ENCODE measurements at places on chromosomes 11 and 22.

GRCh38 chr11:18000760-18001159 lies 12.1 kb downstream of the SERGEF start:
- DNase-seq: no peak

DNA sequence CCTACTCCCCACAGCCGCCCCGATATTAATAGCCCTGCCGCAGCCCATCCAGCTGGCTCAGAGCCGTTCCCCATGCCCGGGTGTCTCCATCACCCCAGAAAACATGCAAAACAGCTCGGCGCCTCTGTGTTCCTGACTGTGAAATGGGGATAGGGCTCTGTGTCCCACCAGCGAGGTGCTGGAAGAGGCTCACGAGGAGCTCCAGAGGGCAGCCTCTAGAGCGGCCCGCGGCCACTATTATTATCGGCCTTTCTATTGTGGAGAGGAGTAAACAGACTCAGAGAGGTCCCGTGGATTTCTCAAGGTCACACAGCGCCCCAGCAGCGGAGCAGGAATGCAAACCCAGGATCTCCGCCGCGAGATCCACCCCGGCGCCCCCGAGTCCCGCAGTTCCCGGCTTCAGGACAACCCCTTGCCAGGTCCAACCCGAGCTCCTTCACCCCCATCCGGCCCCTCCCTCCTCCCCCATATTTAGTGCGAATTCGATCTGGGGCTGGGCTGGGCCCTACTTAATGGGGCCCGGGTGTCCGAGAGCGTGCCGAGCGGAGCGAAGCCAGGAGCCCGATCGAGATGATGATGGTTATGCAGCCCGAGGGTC lies at the start of gene ACTN3:
Gene ACTN3 (plus strand): TSS at position 536 of the 598 bp plus-strand sequence. CDS start 35 bp downstream, at position 571.
- no peak for DNase-seq

DNA sequence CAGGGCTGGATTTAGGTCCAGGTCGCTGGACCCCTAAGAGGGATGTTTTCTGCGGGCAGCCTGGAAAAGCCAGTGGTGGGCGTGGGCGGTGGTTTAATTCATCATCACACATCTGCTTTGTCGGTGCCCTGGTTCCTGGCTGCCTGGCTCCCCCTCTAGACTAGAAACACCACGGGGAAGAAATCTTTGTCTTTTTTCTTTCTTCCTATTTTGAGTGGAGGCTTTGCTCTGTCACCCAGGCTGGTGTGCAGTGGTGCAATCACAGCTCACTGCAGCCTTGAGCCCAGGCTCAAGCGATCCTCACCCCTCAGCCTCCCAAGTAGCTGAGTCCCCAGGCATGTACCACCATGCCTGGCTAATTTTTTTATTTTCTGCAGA lies 86.6 kb upstream of the LINC01488 start:
- DNase-seq: no peak

DNA sequence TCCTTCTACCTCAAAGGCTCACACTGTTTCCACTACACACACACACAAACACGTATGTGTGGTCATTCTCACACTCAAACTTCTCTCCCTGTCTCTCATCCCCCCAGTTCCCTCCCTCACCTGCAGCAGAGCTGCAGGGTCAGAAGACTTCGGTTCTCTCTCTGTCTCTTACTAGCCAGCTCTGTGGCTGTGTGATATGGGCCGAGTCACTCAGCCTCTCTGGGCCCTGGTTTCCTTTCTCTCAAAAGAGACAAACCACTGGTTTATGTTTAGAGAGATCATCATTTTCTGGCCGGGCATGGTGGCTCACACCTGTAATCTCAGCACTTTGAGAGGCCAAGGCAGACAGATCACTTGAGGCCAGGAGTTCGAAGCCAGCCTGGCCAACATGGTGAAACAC lies 21.1 kb downstream of the TSPAN18 start:
- peak; percentile 20 for DNase-seq

- peak; percentile 88 for DNase-seq
Measured at GRCh38 chr11:46710821-46711269, 8.2 kb upstream of the F2 start.

GRCh38 chr22:46433318-46433717 lies 97.8 kb downstream of the TRMU start:
- DNase-seq: no peak

DNA sequence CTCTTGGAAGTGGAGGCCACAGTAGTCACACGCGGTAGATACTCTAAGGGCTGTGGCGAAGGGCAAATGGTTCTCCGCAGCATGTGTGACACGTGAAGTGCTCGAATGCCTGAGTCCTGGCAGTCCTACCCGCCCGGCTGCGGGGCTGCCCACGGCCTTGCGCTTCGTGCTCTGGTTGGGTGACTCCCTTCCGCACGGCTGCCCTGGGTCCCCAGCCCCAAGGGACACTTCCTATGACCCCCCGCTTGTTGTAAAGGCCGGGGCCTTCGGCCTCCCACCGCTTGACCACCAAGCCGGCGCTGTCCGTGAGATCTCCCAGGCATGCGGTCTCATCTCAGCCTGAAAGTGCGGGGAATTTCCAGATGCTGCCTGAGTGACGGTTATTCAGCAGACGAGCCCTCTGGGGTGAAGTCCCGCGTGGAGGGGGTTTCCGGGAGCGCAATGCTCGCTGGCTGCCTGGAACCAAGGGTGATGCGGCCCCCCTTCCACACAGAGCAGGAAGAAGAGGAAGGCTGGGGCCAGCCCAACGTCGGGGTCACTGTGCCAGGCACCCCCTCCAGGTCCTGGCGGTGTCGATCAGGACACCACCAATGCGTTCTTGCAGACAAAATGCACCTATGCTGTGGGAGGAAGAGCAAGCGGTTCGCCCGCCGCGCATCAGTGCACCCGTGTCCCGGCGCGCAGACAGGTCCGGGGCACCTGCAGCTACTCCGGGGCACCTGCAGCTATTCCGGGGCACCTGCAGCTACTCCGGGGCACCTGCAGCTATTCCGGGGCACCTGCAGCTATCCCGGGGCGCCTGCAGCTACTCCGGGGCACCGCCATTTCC lies 171.2 kb downstream of the OPCML start:
- DNase-seq: no peak

DNA sequence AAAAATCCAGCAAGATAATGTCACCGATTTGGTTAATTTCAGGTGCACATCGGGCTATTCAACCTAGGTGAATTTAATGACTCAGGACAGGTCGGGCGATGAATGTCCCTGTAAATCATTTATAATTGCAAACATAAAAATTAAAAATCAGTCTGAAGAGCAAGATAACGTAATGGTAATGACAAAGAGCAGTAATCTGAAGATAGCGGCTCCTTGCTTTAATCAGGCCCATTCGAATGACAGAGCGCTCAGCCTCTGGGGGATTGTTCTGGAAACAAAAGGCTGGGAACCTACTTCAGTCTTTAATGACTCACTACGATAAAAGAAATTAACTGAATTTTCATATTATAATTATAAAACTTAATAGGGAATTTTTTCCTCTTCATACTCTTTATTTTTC lies 61.3 kb downstream of the RCN1 start:
- DNase-seq: no peak

DNA sequence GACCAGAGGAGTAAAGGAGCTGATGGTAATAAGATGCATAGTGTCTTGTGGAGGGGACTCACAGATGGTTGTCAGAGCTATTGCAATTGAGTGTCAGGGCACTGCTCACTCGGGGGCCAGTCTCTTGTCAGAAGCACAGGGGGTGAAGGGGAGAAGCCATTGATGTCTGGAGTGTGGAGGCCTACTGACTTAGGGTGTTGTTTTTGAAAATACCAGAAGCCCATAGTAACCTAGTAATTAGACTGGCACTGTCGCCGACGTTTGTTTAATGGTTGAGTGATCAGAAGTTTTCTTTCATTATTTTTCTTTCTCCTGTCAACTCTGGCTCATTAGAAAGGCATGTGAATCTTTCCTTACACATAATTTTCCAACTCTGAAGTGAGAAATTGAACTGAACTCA lies 151.6 kb upstream of the TENM4 start:
- DNase-seq: no peak

GRCh38 chr11:8325591-8326304 lies 62.1 kb upstream of the LMO1 start:
- peak; percentile 54 for DNase-seq

- no peak for DNase-seq
Measured at GRCh38 chr11:37689951-37690350, 1091.9 kb upstream of the RAG2 start.

GRCh38 chr22:50622723-50623327 lies 5.1 kb downstream of the ARSA start:
- DNase-seq: peak; percentile 63

GRCh38 chr11:65090628-65091027 lies 5.4 kb upstream of the VPS51 start:
- DNase-seq: no peak

GRCh38 chr11:128487978-128488377 lies 99.4 kb downstream of the ETS1 start:
- DNase-seq: no peak

DNA sequence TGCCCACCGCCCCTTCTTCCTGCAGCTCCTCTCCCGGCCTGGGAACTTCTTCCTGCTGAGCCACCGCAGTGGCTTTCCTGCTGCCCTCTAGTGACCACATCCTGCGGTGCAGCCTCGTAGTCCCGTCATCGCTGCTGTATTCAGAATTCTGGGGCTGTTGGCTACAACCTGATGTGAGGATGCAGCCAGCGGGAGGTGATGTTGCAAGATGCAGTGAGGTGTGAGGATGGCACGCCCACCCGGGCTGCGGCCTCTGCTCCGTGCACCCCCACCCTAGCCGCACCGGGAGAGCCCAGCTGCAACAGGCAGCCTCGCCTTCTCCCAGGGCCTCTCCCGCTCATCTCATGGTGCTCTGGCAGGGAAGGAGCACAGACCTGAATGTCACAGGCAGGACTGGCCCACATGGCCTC lies 10.1 kb downstream of the CHST1 start:
- DNase-seq: peak; percentile 92

DNA sequence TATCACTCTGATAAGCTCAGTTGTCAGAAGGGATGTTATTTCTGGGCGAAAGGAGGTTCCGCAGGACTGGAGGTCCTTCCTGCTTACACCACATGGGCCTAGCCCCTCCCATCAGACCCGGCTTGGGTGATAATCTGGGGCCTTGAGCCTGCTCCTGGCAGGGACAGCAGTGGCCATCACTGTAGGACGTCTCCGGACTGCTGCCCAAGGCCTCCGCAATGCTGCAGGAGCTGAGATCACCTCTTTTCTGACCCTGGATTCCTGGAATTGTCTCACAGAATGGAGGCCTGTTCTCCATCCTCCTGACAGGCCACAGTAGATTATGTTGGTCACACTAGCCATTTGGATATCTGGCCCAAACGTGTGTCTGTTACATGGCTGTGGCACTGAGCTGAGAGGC lies 9.2 kb upstream of the BIK start:
- no peak for DNase-seq

DNA sequence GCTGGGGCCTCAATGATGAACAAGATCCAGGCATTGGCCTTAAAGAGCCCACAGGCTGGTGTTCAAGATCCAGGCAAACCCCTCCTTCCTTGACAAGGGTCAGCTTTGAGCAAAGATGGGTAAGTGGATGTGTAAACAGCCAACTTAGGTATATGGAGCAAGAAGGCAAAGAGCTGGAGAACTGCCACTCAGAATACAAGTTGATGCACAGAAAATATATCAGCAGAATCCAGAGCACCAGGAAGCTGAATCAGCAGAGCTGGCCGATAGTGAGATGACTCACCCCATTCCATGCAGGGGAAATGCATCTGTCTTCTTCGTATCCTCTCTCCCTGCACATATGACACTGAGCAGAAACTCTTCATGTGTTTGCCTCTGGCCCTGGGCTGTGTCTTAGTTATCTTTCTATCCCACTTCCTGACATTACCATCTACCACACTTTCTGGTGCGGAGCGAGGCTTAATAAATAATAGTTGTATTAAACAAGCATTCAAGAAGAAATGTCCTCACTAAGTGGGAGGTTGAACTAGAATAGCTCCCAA lies 57.8 kb downstream of the ENDOD1 start:
- DNase-seq: no peak

GRCh38 chr22:39666926-39667325 lies 96.4 kb downstream of the CACNA1I start:
- no peak for DNase-seq

DNA sequence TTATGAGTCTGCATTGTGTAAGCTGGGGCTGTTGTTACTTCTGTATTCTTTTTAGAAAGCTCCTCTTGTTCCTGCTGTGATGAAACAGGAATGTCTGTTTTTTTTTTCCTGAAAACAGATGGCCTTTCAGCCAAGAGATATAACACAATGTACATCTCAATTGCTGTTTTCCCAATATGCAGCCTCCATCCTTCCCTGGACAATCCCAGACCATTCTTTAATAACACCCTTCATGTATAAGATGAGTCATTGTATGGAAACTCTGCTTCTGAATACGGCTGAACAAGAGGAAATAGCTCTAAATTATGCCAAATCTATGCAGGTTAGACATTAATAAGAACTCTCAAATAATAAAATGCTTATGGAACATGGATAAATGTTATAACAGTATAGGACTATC lies 60.2 kb upstream of the LRRC4C start:
- no peak for DNase-seq

- peak; percentile 95 for DNase-seq
Measured at GRCh38 chr11:94134651-94135512, 6.2 kb downstream of the PANX1 start.

- DNase-seq: no peak
Measured at GRCh38 chr11:103228807-103229206, 119.6 kb downstream of the DYNC2H1 start.

GRCh38 chr11:130165601-130166456 lies 6.2 kb downstream of the ST14 start:
- peak; percentile 11 for DNase-seq

DNA sequence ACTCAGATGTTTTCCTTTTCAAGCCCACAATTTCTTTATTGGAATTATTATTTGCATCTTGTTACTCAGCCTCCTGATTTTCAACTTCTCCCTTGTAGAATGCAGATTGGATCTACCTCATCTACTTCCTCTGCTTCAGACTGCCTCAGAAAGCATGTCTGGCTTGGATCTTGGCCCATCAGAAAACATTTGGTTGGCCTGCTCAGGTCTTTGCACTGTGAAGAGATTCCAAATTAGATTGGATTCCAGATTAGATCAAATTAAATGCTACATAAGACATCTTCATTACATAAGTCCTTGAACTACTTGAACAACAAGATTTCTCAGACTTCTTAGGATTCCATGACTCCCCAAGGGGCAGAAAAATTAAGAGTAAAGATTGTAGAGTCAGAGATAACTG lies 358.0 kb downstream of the DLG2 start:
- DNase-seq: no peak

- DNase-seq: no peak
Measured at GRCh38 chr11:56533054-56533740, 9.9 kb downstream of the OR5M11 start.

DNA sequence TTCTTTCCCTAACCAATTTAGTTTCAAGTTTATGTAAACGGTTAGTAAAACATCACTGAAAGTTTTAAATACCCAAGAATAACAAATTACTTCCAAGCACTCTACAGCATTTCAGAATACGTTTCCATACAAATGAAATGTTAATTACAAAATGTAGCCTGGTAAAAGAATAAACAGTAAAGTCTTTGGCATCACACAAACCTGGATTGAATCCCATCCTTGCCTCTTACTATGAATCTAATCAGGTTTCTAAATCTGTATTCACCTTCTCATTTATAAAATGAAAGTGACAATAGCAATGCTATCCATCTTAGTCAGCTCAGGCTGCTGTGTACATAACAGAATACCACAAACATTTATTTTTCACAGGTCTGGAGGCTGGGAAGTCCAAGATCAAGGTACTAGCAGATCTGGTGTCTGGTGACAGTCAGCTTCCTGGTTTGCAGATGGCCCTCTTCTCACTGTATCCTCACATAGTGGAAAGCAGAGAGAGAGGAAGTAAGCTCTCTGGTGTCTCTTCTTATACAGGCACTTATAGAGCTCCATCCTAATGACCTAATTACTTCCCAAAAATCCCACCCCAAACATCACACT lies 19.2 kb downstream of the FAM168A start:
- no peak for DNase-seq

- DNase-seq: no peak
Measured at GRCh38 chr11:21675049-21675616, 517.8 kb upstream of the ANO5 start.

Data from posterior vena cava (tissue), 2 donors.